Stimulated activated CD4-positive, alpha-beta T cell treated with anti-CD3 and anti-CD28 coated beads, Interleukin-15, amount 100 ng/mL, for 48 hours (primary cell): ENCODE measurements at places on chromosomes 16 and 17.

DNA sequence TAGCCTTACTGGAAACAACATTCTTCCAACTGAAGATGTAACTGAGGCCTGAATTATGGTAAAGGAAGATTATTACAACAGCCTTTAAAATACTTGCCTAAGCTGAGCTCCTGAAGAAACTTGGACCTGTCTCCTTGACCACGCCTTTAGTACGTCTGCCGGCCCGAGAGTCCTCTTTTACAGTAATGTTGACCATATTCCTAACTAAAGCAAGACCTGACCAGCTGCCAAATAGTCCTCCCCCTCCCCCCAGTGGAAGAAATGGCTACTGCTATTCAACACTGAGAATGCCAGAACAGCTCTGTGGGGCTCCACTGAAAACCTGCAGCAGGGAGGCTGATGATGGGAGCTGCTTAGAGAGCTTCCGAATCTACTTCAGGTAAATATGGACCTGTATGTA, 12.6 kb upstream of the FOXJ1 start:
- no peak for DNase-seq

DNA sequence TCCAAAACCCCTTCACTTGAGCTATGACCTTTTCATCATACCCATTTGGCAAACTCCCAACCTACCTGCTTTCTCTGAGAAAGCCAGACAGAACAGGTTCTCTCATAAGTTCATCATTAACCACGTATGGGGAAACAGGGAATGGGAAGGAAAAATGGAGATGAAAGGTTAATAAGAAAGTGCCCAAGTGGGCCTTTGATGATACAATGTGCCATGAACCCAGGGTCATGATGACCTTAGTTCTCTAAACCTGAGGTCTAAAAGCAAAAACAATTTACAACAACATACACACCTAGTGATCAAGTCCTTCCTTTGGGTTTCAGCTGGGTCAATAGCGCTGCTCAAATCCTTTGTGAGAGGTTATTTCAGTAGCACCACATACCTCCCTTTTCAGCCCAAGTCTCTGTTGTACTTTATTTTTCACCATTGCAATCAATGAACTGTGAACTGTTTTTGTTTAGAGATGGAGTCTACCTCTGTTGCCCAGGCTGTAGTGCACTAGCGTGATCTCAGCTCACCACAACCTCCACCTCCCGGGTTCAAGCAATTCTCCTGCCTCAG, 14.5 kb upstream of the RANGRF start:
- DNase-seq, result no peak

- no peak for DNase-seq
Measured at GRCh38 chr17:80632046-80632581, 87.5 kb downstream of the RPTOR start.

GRCh38 chr16:27690608-27691007, 140.7 kb downstream of the KATNIP start:
- no peak for DNase-seq

DNA sequence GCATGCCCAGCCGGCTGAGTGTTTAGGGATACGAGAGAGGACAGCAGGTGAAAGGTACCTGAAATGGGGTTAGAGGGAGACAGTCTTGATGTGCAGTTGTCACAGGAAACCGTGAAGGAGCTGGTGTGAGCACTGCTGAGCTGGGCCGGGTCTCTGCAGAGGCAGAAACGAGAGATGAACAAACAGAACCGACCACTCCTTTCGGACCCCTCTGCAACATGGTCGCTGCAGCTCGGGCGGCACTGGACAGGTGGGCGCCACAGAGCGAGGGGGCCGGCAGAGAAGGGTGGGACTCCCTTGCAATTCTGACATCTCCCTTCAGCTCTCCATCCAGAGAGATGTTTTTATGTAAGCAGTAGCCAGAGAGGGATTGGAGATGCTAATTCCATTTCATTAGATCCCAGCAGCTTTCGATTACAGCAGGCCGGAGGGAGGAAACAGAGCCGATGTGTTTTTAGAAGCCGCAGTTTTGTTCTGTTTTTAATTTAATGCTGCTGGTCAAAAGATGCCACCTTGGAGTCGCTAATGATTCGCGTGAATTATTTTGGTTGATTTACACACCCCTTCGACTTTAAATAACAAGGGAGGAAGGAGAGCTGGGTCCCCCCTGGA, 86.3 kb upstream of the RPL38 start:
- DNase-seq, result no peak

- no peak for DNase-seq
Measured at GRCh38 chr17:19787733-19788357, 39.7 kb upstream of the ALDH3A1 start.

DNA sequence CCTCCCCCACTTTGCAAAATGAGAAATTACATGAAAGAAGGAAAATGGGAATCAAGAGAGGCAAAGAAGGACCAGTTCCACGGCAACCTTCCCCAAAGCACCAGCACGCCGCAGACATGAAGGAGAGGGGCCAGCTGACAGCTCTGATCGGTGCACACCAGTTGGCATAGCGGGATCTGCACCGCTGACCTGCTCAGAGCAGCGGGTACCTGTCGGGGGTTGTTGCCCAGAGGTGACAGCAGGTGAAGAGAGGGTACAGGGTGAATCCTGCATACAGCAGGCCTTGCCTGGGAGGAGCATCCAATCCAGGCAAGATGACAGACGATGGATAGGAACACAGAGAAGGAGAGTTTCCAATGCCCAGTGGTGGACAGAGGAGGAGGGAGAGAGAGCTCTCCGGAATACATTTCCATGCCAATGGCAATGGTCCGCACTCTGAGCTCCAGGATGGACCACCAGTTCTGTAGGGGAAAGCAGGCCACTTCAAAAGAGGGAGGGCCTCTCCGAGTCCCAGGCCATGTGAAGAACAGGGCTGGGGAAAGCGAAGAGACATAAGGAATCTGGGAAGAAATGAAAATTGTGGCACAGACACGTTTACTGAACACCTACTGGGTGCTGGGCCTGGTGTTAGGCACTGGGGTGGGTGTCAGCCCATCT, 24.0 kb downstream of the CEP295NL start:
- no peak for DNase-seq

DNA sequence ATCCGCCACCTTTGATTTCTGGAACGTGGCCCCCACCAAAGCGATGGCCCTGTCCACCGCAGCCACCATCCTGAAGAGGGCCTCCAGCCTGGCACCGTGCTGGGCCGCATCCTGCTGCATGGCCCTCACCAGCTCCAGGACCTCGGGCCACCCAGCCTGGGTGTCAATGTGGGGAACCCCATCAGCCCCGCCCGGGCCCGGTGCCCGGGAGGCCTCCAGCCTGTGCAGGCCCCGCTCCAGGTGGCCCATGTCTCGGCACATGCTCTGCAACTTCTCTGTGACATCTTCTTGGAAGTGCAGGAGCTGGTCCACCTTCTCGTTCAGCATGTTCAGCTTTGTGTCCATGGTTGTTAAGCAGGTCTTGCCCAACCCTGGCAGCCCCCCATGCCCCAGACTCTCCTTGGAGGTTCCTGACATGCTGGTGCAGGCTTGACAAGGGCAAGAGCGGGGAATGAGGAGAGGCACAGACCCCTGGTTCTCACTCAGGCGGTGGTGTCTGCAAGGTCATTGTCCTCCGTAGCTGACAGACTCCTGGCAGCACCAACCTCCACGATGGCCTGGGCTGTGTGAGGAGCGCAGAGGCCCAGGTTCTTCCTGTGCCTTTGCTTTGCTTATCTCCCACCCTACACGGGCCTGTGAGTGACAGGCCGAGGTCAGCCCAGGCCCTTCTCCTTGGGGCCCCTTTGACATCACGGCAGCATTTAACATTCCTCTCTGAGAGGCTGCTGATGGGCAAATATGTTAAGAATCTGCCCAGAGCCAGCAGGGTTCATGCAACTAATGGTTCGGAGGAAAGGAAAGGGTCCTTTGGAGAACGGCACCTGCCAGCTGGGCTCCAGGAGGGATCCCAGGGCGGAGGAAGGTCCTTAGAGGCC, at the start of gene MYLK3:
Gene MYLK3, minus strand, starts transcription at position 568 of the 875 bp plus-strand sequence. Its CDS starts 151 bp downstream, at position 417.
- DNase-seq, result no peak

DNA sequence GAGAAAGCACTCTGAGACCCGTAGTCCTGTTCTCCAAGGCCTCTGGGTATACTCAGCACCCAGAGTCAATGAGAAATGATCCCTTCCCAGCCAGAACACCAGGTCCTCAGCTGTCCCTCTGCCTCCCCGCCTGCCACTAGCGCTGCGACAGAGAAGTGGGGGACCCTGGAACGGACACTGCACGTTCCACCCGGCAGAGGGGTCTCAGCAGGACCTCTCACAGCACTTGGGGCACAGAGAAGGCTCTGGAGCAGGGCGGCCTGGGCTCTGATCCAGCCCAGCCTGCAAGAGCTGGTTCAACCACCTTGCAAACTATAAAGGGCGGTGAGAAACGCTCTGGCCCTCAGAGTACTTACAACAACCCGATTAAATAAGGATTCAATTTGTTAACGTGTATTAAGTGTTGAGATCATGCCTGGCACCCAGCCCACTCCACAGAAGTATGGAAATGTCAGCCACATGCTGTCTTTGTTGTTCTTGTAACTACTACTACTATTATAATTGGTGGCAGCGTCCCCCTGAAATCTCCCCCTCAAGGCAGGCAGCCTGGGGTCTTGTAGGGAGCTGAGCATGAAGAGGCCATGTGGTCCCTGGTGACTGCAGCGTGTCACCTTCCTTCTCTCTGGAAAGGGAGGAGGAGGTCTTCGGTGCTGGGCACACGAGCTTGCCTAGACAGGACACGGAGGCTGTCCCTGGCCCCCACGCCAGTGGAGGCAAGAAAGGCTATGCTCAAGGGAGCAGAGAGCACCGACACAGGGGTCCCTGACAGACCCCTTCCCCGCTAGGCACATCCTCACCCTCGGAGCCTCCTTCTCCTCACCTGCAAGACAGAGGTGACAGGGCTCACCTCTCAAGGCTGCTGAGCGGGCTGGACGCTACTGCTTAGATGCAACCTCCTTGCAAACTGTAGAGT, 2.4 kb downstream of the OSGIN1 start:
- DNase-seq, result no peak

DNA sequence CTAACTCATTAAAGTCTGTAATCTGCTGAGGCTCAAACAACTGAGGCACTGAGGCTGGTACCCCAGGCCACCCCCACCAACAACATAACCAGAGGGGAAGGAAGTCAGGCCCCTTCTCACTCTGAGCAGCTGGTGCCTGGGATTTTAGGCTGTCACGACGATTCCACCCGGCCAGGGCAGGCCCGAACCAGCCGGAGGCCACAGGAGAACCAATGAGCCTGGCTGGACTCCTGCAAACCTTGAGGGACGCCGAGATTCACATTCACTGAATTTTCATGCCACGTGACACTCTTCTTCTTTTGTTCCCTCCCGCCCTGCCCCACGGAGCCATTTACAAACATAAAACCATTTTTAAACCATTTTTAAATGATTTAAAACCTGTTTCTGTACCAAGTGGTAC, 48.1 kb downstream of the RPH3AL start:
- DNase-seq, result no peak

DNA sequence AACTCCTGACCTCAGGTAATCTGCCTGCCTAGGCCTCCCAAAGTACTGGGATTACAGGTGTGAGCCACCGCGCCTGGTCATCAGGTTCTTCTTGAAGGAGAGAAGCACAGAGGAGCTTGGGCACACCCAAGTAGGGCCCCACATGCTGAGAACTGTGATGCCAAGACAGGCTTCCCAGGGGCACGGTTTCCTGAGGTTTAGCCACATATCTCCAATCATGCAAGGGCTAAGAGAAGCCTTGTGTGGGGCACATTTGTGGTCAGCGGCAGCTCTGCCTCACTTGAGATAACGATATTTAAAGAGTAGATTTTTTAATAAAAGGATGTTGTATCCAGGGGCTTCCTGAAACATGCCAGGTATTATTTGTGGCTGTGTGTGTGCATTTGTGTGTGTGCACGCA, 46.9 kb downstream of the CUEDC1 start:
- DNase-seq, result no peak

DNA sequence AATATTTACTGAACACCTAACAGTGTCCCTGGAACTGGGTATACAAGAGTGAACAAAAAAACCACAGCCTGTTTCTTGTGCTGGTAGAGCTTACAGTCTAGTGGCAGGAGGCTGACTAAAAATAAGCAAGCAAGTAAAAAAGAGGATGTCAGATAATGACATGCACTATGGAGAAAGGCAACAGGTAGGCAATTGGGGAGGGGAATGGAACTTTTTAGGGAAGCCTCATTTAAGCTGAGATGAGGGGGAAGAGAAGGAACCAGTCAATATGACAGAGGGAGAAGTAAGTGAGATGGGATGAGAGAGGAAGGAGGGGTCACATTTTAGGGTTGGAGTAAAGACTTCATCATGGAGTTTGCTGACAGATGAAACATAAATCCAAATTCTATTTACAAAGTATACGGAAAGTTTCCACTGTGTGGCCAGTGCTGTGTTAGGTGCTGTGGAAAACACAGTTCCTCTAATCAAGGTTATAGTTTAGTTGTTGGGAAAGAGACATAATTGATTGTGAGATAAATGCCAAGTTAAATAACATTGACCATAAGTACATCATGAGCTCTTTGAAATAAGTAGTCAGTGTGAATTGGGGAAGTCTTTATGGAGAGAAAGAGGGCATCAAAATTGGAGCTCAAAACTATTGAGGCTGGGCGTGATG, 251.4 kb downstream of the FTO start:
- no peak for DNase-seq

DNA sequence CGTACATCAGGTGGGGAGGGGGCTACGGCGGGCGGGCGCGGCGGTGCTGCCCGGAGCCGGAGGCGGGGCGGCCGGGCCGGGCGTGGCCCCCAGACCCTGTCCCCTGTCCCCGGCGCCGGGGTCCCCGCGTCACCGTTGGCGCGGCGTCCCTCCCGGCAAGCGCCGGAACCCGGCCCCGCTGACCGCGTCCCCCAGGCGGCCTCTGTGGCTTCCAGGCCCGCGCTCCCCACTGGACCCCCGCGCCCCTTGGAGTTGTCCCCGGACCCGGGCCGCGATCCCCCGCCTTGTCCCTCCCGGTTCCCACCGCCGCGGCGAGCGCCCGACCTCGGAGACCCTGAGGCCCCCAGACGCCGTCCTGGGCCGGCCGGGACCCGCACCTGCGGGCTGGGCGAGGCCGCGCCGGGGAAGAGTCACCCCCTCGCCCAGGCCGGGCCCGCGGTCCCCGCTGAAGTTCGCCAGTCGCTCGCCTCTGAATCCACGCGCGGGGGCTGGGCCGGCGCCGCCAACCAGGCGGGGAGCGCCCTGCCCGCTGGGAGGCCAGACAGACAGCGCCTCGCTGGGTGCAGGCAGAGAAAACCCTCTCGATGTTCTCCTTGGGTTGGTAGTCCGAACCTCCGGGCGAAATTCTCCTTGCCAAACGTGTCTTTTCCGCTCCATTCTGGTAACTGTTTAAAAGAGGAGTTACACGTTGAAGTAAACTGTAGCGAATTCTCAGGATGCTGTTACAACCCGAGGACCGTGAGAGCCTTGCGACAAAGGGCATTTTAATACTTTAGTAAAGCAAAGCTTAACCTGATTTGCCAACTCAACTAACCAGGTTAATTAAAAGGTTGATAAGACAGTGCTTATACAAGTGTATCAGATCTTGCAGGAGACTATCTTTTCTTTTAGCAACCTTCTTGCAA, 761 bp downstream of the GAN start:
- no peak for DNase-seq

- no peak for DNase-seq
Measured at GRCh38 chr17:42617956-42618431, 8.5 kb downstream of the TUBG1 start.

- peak; percentile 38 for DNase-seq
Measured at GRCh38 chr17:44314869-44315661, 6.7 kb downstream of the RUNDC3A start.

GRCh38 chr16:79752396-79752795, 151.9 kb upstream of the MAF start:
- no peak for DNase-seq
